ENCODE measurements at places on chromosomes 12 and 14. TPM values are rescaled to one million over a fixed set of nuclear protein-coding genes. Genes with fewer than 3 reads are reported as not detected.

NEUROD4 gene
- not detected for total RNA-seq

KLRC2 gene
- 0.31 TPM for total RNA-seq

LBHD2 gene
- not detected for total RNA-seq

KLRC3 gene
- total RNA-seq = not detected

NKX2-1 gene
- not detected for total RNA-seq

TMEM132C gene
- not detected for total RNA-seq

MIP gene
- total RNA-seq = not detected

HNF1A gene
- total RNA-seq = not detected

CDKL1 gene
- 5.4 TPM for total RNA-seq

ZNF385A gene
- total RNA-seq = 1.00 TPM

NRXN3 gene
- total RNA-seq = 1.4 TPM

PIWIL1 gene
- total RNA-seq = not detected

PDZRN4 gene
- total RNA-seq = not detected

SOAT2 gene
- not detected for total RNA-seq

FAM90A1 gene
- total RNA-seq = not detected

ASCL4 gene
- total RNA-seq = not detected

PLEKHD1 gene
- not detected for total RNA-seq

PTGR2 gene
- 2.7 TPM for total RNA-seq

RTN1 gene
- total RNA-seq = under 0.01 TPM

CLEC7A gene
- total RNA-seq = not detected

SDSL gene
- total RNA-seq = 11.3 TPM

DIO2 gene
- 1.5 TPM for total RNA-seq

ERBB3 gene
- 212 TPM for total RNA-seq

KRT75 gene
- not detected for total RNA-seq

MDM2 gene
- 276 TPM for total RNA-seq

FOXN4 gene
- total RNA-seq = not detected

KRT3 gene
- not detected for total RNA-seq

PLXNC1 gene
- total RNA-seq = 254 TPM

PTPN21 gene
- 4.3 TPM for total RNA-seq

BRAP gene
- total RNA-seq = 19.3 TPM

GLT8D2 gene
- not detected for total RNA-seq

TMEM179 gene
- under 0.01 TPM for total RNA-seq

TRHDE gene
- total RNA-seq = not detected

RGS6 gene
- total RNA-seq = not detected

SMOC1 gene
- under 0.01 TPM for total RNA-seq

INSM2 gene
- not detected for total RNA-seq

SIX1 gene
- total RNA-seq = under 0.01 TPM

DTX1 gene
- total RNA-seq = 0.36 TPM

REM2 gene
- under 0.01 TPM for total RNA-seq

IRAK3 gene
- total RNA-seq = 14.5 TPM

KDM5A gene
- 85.8 TPM for total RNA-seq

ERP27 gene
- total RNA-seq = 0.15 TPM

PRPF40B gene
- total RNA-seq = 10.7 TPM

STAC3 gene
- total RNA-seq = 0.69 TPM

All from melanocyte of skin (primary cell).